ENCODE measurements at places on chromosomes 12 and 14.
A peak's percentile ranks its signal among the peaks of the same experiment; 100 is the strongest.

- peak; percentile 20 for DNase-seq
Measured at GRCh38 chr14:72451054-72451972, 442.6 kb downstream of the DPF3 start.

DNA sequence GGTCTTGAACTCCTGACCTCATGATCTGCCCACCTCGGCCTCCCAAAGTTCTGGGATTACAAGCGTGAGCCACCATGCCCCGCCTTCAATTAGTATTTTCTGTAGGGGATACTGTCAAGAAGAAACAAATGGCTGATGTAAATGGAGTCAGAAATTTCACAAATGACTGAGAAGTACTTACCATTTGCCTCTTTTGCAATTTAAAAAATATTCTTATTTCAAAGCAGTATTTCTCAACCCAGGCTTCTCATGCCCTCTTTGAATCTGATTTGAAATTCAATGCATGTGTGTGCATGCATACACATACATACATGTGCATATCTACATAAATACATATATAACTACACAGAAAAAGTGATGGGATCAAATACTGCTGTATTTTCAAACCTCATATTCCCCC, 4.4 kb downstream of the PSMA6 start:
- DNase-seq, result no peak

DNA sequence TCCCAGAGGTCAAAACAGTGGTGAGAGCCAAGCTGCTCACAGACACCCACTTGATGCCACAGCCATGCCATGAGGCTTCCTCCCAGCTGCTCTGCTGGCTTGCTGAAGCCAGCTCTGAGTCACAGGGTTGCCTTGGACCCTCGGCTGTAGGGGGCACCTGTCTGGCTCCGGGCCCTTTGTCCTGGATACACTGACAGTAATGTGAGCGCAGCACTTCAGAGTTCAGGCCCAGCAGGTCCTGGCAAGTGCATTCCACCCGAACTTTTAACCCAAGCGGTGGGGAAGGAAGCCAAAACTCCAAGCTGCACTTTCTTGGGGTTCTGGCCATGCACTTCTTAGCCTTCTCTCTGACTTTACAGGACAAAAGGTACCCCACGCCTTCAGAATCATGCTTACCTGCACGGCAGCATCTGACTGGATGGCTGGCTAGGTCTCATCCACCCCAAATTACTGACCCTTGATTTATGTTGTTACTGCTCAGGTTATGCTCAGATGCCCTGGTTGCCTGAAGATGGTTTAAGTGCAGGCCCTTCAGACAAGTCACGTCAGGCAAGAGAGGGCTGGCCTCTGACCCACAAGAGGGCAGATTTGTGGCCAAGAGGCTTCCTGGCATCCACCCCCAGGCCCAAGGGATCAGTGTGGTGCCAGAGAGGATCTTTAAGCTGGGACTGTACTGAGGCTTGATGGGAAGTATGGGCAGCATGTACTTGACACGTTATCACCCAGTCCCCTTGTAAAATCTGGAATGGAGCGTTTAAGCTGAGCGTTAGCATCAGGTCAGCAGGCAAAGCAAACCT, 24.8 kb downstream of the SLC25A29 start:
- DNase-seq, result no peak

DNA sequence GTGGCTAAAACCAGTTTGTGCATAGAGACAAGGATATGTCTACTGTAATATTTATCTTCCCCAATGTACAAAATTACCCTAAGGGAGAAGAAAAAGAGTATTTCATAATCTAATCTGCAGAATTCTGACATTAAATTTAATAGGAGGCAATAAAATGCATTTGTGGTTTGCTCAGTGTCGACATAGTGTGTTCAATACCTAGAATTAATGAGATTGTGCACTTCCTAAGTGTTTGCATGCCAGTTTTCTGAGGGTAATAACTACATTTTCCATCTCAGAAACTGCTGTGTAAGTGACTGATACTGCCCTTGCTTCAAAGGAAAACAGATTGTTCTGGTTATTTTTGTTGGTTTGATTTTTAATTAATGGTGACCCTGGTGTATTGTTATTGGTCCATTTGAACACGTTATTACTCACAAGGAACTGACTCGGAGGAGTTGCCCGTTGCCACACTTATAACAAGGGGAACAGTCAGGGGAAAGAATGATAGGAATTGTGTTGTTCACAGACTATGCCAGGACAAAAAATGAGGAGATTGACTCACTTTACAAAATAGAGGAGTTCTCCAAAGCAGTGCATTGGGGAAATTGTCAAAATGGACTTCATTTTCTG, 960.3 kb upstream of the TMEM132C start:
- no peak for DNase-seq

GRCh38 chr14:90060312-90060964, 1.4 kb upstream of the KCNK13 start:
- peak; percentile 39 for DNase-seq

GRCh38 chr12:64679487-64680001, 69.2 kb downstream of the RASSF3 start:
- DNase-seq, result peak; percentile 10

DNA sequence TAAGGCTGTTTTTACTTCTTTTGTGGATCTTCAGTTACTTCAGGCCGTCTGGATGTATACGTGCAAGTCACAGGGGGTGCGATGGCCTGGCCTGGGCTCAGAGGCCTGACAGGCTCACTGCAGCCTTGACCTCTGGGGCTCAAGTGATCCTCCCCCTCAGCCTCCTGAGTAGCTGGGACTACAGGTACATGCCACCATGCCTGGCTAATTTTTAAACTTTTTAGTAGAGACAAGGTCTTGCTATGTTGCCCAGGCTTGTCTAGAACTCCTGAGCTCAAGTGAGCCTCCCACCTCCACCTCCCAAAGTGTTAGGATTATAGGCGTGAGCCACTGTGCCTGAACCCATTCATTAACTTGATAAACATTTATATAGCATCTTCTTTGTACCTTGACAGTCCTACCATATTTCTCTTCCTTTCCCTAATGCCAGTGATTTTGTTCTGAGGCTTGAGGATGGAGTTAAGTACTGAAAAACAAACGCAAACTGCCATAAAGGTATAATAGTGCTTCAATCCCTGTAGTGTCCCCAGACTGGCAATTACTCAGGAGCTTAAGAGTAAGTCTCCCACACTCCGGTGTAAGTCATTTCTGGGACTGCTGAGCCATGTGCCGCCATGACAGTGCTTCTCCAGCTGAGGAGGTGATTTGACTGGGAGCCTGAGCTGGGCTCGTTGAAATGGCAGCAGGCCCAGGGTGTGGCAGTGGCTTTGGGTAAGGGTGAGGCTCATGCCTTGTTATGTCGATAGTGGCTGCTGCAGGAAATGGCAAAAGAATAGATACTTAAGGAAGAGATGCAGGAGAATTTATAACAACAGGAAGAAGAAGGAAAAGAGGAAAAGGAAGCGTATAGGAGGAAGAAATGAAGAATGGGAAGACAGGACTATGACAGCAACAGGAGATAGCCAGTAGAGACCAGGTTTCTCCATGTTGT, 43.7 kb upstream of the HECTD1 start:
- DNase-seq, result no peak

GRCh38 chr14:94548999-94549985, 11.9 kb upstream of the SERPINA4 start:
- peak; percentile 21 for DNase-seq

GRCh38 chr12:118548887-118549509, 172.6 kb downstream of the SUDS3 start:
- DNase-seq, result no peak

- no peak for DNase-seq
Measured at GRCh38 chr12:86257134-86257533, 943 bp upstream of the MGAT4C start.

GRCh38 chr14:100610511-100611217, 23.4 kb upstream of the BEGAIN start:
- DNase-seq, result no peak

DNA sequence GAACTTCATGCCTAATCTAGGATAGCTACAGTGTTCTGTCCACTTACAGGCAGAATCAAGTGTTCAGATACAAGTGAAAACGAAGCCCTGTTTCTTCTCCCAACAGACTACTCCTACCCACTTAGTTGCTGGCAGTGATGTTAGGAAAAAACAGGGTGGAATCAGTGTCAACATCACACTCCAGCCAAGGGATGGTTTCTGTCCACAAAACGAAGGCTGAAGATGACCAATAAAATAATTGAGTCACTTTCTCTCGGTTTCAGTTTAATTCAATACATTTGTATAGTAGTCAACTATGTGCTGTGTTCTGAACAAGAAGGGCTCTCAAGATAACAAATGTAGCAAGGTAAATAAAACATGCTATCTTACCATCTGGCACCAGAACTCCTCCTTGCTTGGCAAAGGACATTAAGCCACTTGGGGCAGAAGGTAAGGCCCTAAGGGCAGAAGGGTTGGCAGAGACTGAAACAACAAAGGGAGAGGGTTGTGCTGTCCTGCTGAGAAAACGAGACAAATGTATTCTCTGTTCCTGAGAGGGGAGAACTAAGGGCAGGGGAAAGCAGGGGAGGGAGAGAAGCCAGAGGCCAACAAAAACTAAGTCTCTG, 393.6 kb downstream of the DPF3 start:
- no peak for DNase-seq

GRCh38 chr12:53097564-53098353, at the start of gene IGFBP6:
IGFBP6 (plus strand) TSS chr12:53097667; CDS start chr12:53097718, 51 bp downstream.
- DNase-seq, result no peak

DNA sequence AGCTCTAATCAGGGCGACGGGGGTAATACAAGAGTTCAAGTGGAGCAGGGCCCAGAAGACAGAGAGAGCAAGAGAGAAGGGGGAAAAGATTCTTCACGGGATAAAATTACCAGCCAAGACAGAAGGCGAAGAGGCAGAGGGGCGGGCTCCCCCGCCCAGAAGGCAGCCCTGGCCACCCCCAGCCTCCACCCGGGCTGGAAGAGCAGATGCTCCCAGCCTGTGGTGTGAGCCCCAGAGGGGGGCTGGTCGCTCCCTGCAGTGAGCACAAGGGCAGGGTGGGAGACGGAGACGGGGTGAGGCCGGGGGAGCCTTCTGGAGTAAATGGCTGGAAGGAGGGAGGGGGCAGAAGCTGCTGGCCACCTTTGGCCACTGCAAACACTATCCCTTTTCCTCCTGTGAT, 1035.6 kb downstream of the VRK1 start:
- DNase-seq, result no peak

- DNase-seq, result no peak
Measured at GRCh38 chr12:25566202-25566949, 13.3 kb upstream of the LMNTD1 start.

- no peak for DNase-seq
Measured at GRCh38 chr12:45775465-45775864, 46.0 kb downstream of the ARID2 start.

GRCh38 chr12:12891080-12891880, at the start of gene GPRC5A:
GPRC5A (plus strand) TSS chr12:12891562; CDS start chr12:12908250, 16,688 bp downstream.
- no peak for DNase-seq

GRCh38 chr12:118503476-118503875, 127.1 kb downstream of the SUDS3 start:
- DNase-seq, result no peak

- no peak for DNase-seq
Measured at GRCh38 chr12:22709292-22709691, 84.3 kb downstream of the ETNK1 start.

DNA sequence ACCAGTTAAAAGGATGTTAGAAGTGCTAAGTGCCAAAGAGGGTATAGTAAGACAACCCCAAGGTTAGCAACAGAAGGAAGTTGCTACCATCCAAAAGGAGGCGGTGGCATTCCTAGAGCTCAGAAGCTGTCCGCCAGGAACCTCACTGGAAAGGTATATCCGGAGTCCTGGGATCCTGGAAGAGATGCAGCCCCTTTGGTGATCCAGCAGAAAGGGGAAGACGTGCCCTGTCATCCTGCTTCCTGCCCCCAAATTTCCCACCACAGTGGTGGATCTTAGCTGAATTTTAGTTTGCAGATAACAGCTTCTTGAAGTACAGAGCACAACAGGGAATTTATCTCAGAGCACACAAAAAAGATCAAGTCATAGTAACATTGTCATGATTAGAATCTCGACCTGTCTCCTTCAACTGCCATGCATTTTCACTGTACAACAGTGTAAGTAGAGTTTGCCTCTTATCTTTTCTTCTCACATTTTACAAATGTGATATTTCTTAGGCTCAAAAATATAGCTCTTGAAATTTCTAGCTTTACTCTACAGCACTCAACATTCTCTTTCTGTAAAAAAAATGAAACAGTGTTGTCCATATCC, 526.3 kb downstream of the SOX5 start:
- DNase-seq, result no peak

DNA sequence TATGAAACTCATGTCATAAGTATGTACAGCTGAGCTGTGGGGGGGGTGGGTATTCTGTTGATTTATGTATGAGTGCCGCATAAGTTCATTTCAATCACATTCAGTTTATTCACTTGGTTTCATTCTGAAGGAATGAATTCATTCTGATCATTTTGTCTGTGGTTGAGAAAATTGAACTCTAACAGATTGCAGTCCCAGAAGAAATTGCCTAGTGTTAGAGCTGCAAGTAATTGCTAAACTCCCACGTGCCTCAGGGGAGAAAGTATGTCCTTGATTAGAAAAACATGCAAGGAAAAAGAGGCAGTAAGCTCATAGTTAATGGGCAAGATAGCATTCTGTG, 442.4 kb upstream of the MGAT4C start:
- DNase-seq, result no peak

DNA sequence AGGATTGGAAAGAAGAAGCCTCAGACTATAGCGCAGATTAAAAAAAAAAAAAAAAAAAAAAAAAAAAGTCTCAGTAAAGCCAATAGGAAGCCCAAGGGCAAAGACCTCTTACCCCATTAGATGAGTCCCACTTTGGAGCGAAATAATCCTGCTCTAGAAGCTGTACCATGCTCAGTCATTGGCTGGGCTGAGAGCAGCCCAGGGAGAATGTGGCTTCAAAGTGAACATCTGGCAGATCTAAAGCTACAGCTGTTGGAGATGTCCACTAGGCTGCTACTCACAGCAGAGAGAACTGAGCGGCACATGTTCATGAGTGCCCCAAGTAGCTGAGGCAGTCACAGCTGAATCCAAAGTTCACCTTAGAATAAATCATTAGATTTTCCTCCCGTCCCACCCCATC, 560.9 kb downstream of the MED13L start:
- no peak for DNase-seq

DNA sequence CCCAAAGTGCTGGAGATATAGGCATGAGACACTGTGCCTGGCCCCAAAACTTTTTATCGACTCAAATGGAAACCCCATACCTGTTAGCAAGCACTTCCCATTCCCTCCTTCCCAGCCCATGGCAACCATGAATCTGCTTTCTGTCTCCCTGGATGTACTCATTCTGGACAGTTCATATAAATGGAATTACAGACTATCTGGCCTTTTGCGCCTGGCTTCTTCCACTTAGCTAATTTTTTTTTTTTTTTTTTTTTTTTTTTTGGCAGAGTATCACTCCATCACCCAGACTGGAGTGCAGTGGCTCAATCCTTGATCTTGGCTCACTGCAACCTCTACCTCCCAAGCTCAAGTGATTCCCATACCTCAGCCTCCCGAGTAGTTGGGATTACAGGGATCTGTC, 134.5 kb upstream of the MED13L start:
- no peak for DNase-seq

- no peak for DNase-seq
Measured at GRCh38 chr12:96099986-96100385, 64.6 kb upstream of the LTA4H start.

All from occipital lobe (tissue), 3 donors.